NCI-H226 (cell line): ENCODE measurements at places on chromosomes 4 and X.
A peak's percentile ranks its signal among the peaks of the same experiment; 100 is the strongest.

GRCh38 chr4:54572152-54572542 lies 85.6 kb upstream of the KIT start:
- DNase-seq: no peak

DNA sequence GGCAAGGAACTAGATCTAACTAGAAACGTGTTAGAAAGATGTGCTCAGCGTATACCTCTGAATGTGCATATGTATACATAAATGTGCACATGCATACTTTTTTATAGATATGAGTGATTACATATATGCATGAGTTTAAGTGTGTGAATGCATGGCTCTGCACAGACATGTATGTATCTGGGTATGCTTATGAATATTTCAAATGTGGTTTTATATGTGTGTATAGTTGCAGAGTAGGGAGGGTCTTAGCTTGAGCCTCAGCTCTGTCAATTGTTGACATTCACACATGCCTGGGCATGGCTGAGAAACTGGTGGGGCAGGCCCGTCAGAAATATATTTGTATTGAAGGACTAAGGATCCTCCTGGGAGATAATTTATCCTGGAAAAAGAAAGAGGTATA lies 31.1 kb downstream of the RAP2C start:
- DNase-seq: no peak

GRCh38 chrX:12791257-12792228 lies at the start of gene PRPS2:
PRPS2 (plus strand) TSS chrX:12791412; CDS start chrX:12791498, 86 bp downstream.
- peak; percentile 4 for DNase-seq

DNA sequence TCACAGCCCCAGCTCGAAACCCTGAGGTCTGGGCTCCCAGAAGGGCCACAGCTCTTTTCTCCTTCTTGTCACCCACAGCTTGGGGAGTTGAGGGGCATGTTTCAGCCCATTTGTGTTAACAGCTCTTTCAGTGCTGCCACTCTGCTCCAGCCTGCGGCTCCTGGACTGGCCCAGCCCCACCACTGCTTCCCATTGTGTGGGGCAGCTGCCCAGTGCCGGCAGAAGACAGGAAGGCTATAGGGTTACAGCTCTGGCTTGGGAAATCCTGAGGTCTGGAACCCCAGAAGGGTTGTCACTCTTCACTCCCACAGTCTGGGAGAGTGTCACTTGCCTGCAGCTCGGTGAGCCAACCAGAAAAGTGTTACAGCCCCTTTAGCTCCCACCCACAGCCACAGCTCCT lies 7.0 kb upstream of the HNRNPD start:
- no peak for DNase-seq

DNA sequence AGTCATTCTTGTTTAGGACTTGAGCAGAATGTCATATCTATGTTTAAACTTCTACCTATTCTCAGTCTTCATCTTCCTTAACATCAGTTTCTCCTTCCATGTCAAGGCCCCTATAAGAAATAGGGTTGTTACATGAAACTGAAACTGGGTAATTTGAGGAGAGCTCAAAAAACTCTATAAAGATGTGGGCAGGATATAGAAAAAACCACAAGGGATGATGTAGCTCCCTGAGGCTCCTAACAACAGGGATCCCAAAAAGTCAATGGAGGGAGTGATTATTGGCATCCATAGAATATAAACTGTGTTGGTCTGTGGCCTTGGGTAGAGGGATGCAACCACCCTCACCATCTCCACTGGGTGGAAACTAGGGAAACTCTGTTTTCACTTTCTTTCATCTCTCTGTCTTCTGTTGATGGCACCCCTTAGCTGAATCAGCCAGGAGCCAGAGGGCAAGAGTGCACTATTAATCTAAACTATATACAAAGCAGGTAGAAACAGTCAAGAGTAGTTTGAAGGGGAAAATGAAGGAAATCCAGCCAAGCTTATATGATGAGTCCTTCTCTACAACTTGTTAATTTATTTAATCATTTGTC lies 27.6 kb downstream of the C4orf54 start:
- DNase-seq: no peak

- peak; percentile 79 for DNase-seq
These were observed 140.3 kb upstream of the PGRMC2 start for GRCh38 chr4:128427832-128428366.

DNA sequence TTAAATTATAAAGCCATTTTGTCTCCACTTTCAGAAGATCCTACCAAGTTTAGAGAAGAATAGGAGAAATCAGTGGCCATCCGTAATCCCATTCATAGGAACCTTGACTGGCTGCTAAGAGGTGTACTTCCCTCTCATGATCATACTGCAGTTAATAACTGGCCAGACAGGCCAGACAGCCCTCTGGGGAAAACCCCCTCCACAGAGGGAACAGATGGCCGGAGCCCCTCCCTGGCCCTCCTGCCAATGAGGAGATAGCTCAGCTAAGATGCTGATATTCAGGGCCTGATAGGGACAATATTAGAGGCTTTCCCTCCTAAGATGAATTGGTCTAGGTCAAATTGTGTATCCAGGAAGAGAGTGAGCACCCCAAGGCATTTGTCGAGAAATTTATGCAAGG lies 200.0 kb upstream of the MAOA start:
- DNase-seq: no peak

- DNase-seq: no peak
These were observed 8.2 kb downstream of the VGLL1 start for GRCh38 chrX:136540226-136540625.
